Right ventricle myocardium inferior (tissue), 1 donor: ENCODE measurements at places on chromosomes 12 and 14.

- DNase-seq = no peak
Measured at GRCh38 chr12:107196681-107197080, 103.3 kb upstream of the CRY1 start.

GRCh38 chr14:85813040-85813439 is 283.1 kb downstream of the FLRT2 start:
- no peak for DNase-seq

DNA sequence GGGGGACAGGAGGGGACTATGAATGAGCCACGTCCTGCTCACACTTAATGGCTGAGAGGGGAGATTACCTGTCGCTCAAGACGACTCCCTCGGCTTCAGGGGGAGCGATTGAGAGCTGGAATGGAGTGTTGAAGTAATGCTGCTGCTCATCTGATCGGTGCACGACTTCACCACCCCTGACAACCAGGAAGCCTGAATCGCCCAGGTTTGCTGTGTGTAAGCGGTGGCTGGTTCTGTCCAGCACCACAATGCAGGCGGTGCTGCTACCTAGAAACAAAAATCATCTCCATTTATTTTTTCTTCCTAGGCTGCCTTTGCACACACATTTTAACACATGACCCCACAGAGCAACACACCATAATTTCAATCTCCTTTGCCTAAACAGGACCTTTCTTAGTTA is 37.3 kb downstream of the PPTC7 start:
- DNase-seq = no peak

DNA sequence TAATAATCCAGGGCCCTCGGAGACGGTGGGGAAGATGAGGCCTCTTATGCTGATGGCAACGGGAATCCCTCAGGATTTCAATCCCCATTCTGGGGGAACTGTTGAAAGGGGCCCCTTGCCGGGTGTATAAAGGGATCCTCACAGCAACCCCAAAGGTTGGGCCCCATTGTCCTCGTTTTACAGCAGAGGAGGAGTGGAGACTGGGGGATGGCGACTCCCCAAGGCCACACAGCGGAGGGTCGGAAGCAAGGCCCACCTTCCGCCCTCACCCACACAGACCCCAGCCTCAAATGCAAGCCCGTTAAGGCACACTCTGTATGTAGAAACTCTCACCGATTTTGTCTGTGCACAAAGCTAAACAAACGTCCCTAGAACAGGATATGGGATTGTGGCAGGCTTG is 327.9 kb upstream of the DIO3 start:
- DNase-seq = no peak

GRCh38 chr12:75698052-75698451 is 186.6 kb upstream of the KRR1 start:
- no peak for DNase-seq

DNA sequence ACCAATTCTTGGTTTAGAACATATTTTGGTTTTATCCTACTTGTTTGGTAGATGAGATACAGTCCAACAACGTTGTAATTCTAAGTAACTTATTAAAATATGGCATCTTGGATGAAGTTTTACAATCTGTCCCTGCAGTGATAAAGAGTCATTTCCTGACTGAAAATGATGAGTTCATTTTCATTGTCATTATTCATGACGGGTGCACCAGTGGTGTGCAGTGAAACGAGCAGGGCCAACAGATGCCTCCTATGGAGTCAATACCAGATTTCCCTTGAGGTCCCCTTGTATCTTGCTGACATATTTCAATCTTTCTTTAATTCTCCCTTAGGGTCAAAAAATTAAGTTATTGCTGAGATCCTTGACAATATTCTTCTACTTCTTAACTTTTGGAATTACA is 438.5 kb downstream of the LRIG3 start:
- DNase-seq = no peak

GRCh38 chr12:1656902-1657301 is 27.9 kb downstream of the WNT5B start:
- DNase-seq = no peak

GRCh38 chr14:81427348-81428058 is 27.4 kb upstream of the STON2 start:
- DNase-seq = peak; percentile 73

DNA sequence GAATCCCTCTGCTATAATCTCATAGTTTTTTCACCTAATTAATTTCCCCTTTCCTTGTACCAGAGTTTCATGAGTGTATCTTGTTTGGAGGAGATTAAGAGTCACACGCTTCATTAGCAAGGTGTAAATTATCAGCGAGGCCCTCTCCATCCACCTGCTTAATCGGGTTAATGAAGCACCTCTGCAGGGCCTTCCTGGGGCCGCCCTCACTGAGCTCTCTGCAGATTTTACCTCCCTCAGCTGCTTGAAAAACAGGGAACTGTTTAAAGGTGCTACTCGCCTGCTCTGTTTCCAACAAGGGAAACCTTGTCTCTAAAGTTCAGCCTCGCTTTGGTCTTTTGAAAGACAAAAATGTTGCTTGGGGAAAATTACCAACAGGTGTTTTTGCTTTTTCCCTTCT is 35.8 kb downstream of the OTX2 start:
- DNase-seq = no peak

- DNase-seq = no peak
Measured at GRCh38 chr14:60317609-60318008, 68.6 kb downstream of the PPM1A start.

- no peak for DNase-seq
Measured at GRCh38 chr14:90714811-90715210, 101.4 kb downstream of the TTC7B start.

- no peak for DNase-seq
Measured at GRCh38 chr14:54606631-54607133, 39.8 kb downstream of the SAMD4A start.

DNA sequence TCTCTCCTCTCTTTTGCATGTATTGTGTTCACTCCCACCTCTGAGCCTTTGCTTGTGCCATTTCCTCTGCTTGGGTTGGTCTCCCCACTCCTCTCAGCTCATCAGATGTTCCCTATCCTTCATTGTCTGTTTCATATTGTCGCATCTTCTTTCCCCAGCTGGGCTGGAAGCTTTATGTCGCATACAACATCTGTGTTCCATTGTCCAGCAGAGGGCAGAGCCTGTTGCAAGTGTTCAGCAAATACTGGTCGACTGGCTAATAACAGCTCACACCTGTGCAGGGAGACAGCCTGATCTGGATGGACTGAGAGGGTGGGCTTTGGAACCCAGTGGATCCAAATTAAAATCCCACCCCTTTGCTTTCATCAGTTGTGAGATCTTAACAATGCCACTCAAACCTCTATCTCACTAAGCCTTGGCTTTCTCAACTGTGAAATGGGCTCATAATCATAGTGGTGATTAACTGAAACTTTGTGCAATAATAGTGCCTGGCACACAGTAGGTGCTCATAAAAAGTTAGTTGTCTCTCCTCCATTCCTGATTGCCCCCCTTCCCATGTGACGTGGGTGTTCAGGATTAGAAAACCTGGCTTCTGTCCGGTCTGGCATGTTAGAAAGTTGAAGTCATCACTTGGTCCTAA is 75.8 kb downstream of the RIN3 start:
- no peak for DNase-seq

- no peak for DNase-seq
Measured at GRCh38 chr12:119060847-119061796, 79.8 kb downstream of the SRRM4 start.

DNA sequence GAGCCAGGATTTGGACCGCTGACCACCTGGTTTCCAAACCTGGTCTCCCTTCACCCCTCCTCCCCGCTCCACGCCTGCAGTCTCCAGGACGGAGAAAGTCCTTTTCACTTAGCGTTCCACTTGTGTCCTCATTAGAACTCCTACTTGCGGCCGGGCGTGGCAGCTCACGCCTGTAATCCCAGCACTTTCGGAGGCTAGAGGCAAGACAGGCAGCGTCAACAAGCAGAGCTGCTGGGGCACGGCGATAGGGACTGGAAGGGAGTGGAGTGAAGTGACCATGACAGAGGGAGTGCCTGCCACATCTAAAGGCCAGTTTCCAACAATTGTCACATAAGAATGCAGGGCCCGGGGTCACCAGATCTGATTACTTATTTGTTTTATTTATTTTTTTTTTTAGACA is 132.5 kb upstream of the NCOR2 start:
- no peak for DNase-seq

GRCh38 chr12:54005853-54006558 is 2.8 kb upstream of the HOXC8 start:
- peak; percentile 95 for DNase-seq

DNA sequence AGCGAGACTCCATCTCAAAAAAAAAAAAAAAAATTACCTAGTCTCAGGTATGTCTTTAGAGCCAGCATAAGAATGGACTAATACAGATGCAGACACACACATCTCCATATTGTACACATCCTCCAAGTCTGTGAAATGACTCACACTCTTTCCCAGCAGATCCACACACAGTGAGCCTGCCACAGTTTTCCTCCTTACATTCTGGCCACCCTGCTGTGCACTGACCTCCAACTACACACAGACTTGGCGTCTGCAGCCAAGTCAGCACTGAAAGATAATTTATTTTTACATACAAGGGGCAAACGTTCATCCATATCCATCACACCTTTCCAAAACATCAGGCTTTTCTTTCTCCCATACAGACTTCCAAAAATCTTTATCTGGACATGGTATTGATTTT is 115.9 kb downstream of the SLC25A21 start:
- no peak for DNase-seq

GRCh38 chr12:87943762-87944161 is 85.4 kb downstream of the C12orf50 start:
- no peak for DNase-seq

DNA sequence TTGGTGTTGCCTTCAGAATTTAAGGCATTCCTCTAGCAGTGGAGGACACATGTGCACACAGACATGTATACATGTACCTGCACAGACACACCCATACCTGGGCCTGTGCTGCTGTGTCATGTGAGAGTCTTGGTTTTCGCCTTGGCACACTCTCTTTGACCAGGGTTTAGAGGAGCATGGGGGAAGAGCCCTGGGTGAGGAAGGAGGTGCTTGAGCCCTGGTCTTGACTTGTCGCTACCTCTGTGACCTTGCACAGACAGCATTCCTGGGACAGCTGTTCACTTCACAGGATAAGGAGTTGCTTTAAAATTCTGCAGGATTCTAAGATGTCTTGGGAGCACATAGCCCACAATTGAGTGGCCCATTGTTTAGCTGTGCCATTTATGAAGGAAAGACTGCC is 94.7 kb downstream of the DDX51 start:
- DNase-seq = no peak

GRCh38 chr14:33561488-33562175 is 389.2 kb downstream of the EGLN3 start:
- no peak for DNase-seq

- no peak for DNase-seq
Measured at GRCh38 chr14:42508209-42508946, 901.7 kb downstream of the LRFN5 start.

GRCh38 chr12:104026841-104027599 is 23.0 kb downstream of the GLT8D2 start:
- DNase-seq = no peak

DNA sequence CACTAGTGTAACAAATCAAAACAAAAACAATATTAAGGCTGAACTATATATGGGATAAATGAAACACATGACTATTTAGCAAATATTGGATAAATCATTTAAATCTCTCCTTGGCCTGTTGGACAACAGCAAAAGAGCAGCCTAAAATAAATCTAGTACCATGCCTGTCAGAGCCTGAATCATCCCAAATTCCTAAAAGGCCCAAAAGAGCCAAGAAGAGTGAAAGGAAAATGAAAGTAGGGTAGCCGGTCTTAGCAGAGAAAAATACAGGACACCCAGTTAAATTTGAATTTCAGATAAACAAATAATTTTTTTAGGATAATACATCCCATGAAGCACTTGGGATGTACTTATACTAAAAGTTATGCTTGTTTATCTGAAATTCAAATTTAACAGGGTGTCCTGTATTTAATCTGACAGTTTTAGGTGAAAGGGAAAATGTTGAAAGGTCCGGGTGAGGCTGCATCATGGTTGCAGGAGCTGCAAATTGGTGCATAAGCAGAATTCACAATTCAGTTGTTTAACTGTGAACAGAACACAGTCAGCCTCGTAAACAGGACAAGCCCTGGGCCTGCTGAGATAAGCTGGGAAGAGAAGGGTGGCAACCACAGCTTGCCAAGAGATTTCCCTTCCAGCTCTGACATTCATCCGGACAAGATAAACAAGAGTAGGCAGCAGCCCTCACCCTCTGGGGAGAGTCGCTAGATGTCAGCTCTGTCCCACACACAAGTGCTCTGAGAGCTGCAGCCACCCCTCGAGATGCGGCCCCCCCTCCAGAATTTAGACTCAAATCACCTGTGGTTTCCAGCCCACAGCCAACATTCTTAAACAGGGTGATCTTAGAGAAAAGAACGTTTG is 30.3 kb downstream of the DMAC2L start:
- no peak for DNase-seq

- no peak for DNase-seq
Measured at GRCh38 chr12:113263431-113263963, 42.2 kb downstream of the TPCN1 start.

DNA sequence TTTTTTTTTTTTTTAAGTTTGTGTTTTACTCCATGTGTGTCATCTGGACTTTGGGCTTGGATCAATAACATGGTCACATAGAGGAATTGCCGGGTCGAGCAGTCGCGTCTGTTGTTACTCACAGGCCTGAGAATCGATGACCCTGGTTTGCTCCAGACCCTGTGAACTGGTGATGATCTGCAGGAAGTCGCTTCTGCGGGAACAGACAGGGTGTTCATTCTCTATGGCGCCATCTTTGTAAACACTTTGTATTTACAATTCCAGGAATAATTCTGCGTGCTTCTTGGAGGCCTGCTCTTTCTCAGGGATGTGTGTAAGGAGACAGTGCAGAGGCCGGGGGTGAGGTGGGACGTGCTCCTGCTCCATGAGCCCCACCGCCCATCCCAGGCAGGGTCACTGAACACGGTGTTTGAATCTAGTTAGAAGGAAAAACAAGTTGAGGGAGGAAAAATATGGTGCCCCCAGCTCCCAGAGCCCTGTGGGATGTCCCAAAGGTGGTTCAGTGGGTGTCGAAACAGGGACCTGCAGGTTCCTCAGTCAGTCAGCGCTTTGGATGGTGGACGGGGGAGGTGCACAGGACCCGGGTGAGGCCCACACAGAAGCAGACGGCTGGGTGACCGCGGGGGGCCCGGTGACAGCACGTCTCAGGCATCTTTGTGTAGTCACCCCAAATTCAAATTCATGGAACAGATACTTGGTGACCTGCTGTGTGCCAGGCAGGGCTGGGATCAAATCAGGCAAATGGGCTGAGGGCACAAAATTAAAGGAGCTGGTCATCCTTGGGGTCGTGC is 58.8 kb downstream of the ADGRD1 start:
- peak; percentile 58 for DNase-seq

DNA sequence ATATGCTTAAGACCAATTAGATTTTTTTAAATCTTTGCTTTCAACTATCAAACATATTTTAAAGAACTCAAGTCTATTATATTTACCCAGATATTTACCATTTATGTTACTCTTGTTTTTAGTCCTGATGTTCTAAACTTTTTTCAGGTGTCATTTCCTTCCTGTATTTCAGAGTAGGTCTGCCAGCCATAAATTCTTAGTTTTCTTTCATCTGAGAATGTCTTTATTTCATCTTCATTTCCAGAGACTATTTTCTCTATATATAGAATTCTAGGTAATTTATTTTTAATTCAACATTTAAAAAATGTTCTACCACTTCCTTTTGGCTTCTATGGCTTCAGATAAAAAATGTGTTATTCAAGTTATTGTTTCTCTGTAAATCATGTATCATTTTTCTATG is 218.2 kb upstream of the AMIGO2 start:
- DNase-seq = no peak
